ENCODE measurements at places on chromosomes 7 and 10.

DNA sequence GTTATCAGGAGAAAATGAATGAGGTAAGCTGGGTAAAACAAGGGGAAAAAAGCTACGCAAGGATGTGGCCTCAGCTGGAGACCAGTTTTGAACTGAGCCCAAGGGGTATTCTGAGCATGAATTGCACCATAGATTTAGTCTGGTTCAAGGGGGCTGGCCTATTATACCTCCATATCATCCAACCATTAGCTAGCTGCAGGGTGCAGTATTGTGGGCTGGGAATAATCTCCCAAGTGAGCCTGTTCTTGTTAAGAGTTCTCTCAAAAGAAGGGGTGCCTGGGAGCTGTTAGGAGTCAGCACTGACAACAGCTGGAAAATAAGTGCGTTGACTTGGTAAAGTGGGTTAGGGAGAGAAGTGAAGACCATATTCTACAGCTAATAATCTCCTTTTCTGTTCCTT, 8.0 kb downstream of the TAS2R16 start:
- DNase-seq, result no peak

DNA sequence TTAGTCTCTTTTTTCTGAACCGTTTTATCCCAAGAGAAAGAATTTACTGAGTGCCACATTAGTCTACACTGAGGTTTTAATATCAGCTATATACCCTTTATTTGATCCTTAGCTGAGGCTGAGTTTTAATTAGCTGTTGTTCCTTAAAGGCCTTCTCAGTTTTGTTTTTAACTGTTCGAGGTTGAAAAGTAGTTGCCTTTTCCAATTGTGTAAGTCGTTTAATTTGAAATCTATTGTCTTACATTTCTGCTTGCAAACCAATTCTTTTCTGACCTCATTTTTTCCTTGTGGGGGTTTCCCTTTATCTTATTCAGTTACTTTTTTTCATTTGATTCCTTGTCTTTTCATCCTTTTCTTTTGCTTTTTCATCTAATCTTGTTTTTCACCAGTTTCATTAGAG, 30.8 kb downstream of the UMAD1 start:
- no peak for DNase-seq

DNA sequence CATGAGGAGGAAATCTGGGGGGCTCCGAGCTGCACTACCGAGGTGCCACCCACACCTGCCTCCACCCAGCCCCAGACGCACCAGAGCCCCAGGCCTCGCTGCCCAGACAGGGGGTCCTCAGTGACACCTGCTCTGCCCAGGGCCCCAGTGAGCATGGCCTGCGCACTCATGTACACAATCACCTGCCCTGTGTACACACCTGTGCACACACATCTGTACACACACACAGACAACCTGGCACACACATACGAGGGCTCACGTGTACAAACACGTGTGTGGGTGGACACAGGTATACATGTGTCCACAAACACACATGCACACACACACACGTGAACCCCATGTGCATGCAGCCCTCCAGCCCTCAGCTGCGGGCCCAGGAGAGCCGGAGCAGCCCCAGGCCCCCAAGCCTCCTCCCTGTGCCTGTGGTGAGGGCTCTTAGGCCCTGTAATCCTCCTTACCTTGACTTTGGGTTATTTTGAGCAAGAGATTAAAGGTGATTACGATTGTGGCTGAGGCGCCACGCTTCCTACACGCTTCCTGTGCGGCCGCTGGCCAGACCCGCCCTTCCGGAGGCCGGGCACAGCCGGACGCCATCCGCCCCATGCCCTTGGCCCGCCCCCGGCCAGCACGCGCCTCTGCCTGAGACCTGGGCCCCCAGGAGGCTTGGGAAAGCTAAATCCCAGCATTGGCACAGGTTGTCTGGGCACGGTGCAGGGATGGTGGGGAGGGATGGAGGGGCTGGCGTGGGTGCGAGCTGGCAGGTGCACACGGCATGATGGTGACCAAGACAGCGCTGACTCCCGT, 71.9 kb downstream of the ELFN1 start:
- DNase-seq, result peak; percentile 88

GRCh38 chr7:81355911-81356310, 413.9 kb downstream of the HGF start:
- no peak for DNase-seq

GRCh38 chr7:42494736-42495135, 257.7 kb upstream of the GLI3 start:
- DNase-seq, result no peak

- DNase-seq, result no peak
Observed at GRCh38 chr10:58300676-58301075, 31.7 kb downstream of the CISD1 start.

GRCh38 chr10:52111101-52111891, 202.8 kb upstream of the DKK1 start:
- no peak for DNase-seq

DNA sequence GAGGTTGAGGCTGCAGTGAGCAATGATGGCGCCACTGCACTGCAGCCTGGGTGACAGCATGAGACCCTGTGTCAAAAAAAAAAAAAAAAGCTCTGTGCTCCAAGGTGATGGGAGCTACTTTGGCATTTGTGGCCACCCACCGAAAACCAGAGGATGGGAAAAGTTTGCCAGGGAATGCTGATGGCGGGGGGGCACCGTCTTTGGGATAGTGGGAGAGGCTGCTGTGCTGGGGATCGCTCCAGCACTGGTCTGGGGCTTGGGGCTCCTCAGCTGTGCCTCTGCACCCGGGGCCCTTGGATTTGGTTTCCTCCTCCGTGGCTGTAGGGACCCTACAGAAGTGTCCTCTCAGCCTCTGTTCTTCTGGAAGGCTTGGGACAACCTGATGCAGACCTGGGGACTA, 11.7 kb upstream of the RAMP3 start:
- no peak for DNase-seq

DNA sequence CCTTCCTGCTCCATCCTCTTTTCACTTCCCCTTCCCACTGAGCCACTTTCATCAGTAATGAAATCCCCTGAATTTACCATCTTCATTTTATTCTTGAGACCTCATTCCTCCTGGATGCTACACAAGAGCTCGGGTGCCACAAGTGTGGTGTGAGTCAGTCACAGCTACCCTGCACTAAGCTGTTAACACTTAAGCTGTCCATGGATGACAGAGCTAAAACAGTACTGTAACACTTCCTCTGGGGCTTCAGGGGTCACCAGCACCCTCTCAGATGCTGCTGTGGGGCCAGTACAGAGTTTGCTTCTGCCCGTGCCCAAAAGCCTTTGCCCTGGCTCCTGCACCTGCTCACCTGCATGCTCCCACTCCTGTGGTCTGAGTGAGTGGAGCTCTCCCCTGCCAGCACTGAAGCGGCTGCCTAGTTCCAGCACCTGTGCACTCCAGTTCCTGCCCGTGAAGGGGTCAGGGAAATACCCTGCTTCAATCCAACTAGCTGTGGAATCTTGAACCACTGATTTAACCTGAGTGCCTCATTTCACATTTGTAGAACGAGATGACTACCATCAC, 71.9 kb downstream of the POT1 start:
- DNase-seq, result no peak

DNA sequence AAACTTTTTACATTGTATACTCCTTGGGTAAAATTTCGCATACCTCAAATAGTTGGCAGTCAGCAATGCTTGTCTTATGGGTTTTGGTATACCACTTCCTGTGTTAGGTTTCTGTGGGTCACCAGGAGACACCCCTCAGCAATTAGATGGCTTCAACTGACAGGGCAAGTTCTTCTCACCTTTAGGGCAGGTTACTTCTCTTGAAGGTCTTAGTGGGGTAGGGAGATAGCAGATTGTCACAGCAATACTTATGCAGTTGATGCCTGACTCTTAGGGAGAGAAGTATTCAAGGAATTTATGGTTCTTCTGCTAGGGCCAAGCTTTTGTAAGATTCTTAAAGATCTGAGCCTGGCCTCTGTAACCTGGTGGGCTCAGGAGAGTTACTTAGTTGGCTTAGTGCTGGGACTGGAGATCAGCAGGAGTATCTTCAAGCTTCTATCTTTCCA, 42.9 kb downstream of the MKLN1 start:
- DNase-seq, result no peak

DNA sequence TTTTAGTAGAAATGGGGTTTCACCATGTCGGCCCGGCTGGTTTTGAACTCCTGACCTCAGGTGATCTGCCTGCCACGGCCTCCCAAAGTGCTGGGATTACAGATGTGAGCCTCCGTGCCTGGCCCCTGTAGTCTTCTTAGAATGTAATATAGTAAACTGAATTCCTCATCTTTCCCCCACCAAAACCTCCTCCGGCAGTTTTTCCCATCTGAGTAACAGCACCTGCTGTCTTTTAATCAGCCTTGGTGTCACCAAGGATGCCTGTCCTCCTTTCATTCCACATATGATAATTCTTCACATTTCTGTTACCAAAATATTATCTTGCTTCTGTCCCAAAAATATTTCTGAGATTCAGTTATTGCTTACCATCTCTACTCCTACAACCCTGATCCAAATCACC, 80.2 kb downstream of the ZEB1 start:
- DNase-seq, result no peak

DNA sequence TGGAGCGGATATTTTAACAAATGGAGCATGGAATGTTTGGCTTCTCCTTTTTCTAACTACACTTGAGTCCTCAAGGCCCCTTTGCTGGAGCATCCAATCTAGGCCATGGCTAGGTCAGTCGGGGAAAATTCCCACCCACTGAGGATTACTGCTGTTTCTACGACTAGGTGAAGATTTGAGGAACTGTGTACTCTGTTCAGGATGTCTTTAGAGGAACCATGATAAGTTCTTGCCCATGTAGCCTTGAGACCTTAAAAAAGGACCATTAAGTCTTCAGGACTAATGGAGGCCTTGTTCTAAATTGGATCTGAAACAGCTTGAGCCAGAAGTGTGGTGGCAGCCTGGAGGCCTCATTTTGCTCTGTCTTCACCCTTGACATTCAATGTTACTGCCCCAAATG, 6.2 kb downstream of the AGK start:
- no peak for DNase-seq

- DNase-seq, result no peak
Observed at GRCh38 chr10:68165643-68166042, 56.4 kb downstream of the MYPN start.

- no peak for DNase-seq
Observed at GRCh38 chr7:4792537-4793126, 17.2 kb downstream of the AP5Z1 start.

- DNase-seq, result no peak
Observed at GRCh38 chr7:91690541-91691070, 189.9 kb downstream of the MTERF1 start.

- no peak for DNase-seq
Observed at GRCh38 chr10:15482156-15482555, 111.1 kb upstream of the FAM171A1 start.

GRCh38 chr10:21720090-21720489, 186.1 kb downstream of the MLLT10 start:
- DNase-seq, result no peak

DNA sequence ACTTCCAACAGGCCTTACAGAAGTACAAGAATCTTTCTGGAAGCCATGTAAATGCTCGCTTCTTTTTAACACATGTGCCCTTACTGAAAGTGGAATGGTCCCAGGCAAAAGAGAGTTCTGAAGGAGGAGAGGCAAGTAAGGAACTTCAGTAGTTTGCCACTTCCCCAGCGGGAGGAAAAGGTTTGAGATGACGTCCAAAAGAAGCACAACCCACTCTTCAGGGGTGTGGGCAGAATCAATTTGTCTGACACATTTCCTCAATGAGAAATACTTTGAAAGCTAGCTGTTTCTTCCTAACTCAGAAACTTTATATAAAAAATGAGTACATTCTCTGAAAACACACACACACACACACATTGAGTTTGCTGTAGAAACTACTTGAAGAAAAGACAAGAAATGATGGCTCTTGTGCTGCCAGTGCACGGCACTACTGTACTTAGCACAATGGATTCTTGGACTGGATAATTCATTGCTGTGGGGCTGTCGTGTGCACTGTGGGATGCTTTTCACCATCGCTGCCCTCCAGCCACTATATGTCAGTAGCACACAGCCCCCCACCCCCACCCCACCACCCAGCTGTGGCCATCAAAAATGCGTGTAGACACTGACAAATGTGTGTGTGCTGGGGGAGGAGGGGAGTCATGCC, 183.0 kb downstream of the SRPK2 start:
- no peak for DNase-seq

DNA sequence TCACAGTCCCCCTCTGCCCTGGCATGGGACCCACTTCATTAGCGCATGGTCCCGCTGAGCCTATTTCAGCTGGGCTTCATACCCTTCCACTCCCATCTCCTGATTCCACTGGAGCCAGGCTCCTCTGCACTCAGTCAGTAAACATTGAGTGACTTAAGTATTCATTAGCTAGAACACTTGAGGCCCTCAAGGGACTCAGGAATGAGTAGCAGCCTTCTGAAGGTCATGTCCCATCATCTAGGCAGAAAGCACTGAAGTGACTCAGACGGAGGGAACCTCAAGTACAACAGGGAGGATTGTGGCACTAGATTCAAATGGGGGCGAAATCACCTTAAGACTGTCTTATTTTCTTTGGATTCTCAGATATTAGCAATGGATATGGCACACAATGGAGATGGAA, 186.6 kb upstream of the INHBA start:
- DNase-seq, result no peak

DNA sequence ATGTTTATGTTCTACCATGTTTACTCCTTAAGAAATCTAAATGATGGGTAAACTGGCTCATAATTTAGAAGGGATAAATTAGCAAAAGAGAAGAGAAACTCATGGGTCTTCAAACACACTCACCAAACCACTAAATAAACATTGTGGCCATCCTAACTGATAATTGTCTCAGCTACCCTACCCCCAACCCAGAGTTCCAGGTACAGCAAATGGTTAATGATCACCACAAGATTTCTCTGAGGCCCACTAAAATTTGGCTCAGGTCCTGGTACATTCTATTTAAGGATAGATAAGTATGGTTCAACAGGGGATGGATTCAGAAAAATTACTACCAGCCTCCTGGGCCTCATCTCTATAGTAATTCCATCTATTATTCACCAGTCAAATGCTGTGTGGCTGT, 21.4 kb downstream of the SLC25A13 start:
- DNase-seq, result no peak

GRCh38 chr7:133839121-133839520, 288.0 kb upstream of the LRGUK start:
- DNase-seq, result no peak

DNA sequence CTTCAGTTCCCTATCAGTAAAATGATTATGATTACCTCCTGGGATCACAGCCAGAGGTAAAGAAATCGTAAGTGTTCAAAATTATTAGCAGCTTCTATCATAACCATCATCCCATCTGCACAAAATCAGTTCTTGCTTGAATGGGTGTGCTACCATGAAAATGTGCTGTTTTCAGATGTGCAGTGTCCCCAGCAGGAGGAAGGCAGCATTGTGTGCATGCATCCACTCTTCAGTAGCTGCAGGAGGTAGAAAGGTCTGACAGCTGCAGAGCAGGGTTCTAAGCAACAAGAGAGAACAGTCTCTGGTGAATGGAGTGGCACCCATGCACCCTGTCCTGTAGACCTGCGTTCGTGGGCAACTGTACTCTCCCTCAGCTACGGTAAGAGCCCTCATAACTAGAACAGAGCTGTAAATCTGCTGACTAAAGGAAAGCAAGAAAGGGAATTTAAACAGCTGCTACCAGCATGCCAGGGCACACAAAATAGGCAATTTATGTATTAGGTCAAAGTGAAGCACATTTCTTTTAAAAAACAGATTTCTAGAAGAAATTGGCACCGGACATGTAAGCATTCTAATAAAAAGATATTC, 21.2 kb downstream of the VSTM2A start:
- no peak for DNase-seq
